ENCODE measurements at places on chromosomes 7 and 10.
A peak's percentile ranks its signal among the peaks of the same experiment; 100 is the strongest.

DNA sequence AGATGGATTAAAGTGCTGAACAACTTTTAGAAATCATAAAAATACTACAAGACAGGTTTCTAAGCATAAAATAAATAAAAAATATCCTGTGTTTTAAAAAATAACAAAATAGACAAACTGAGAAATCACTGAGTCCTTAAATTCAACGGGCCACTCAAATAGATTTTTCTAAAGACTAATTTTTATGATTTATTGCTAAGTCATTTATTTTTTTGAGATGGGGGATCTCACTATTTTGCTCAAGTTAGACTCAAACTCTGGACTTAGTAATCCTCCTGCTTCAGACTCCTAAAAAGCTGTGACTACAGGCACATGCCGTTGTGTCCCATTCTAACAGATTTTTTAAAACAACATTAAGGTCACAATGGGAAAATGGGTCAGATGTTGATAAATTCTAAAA is 121.0 kb upstream of the THSD7A start:
- DNase-seq = no peak

- no peak for DNase-seq
Measured at GRCh38 chr10:19054289-19054835, 5.8 kb downstream of the MALRD1 start.

DNA sequence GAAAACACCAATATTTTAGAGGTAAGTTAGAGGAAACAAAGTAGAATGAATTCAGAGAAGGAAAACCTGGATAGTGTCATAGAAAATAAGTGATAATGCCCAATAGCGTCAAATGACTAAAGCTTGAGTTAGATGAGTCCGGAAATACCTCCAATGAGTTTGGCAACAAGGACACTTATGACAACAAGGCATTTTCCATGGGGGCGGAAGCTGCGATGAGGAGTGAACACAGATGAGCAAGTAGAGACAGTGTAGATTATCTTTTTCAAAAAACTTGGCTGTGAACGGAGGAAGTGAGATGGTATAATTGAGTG is 383 bp upstream of the R3HCC1L start:
- DNase-seq = no peak

- no peak for DNase-seq
Measured at GRCh38 chr7:131122394-131122793, 205.3 kb upstream of the MKLN1 start.

DNA sequence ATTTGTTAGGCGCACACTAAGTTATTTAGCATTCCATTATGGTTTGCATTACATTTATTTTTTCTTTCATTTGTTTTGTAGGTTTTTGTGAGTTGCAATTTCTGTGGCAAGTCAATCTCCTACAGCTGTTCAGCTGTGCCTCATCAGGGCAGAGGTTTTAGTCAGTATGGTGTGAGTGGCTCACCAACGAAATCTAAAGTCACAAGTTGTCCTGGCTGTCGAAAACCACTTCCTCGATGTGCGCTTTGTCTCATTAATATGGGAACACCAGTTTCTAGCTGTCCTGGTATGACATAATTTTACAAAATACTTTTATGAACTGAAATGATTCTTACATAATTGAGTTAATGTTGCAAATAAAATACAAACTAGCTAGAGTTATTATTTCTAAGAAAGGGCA is 29.5 kb downstream of the MIOS start:
- no peak for DNase-seq

DNA sequence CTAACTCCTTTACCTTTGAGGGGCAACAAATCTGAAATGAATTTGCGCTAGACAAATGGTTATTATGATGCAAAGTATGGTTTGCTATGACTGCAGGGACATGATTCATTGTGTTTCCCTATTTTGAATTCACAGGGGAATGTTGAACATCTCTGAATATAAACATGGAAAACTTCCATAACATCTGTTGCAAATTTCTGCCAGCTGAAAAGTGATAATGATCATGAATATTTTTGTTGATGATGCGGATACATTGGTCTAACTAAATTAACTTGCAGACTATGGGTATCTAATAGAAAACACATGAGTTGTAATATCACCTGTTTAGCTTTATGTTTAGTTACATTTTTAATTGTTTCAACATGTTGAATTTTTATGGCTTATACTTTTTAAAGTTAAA is 1325.5 kb downstream of the REEP3 start:
- DNase-seq = no peak

DNA sequence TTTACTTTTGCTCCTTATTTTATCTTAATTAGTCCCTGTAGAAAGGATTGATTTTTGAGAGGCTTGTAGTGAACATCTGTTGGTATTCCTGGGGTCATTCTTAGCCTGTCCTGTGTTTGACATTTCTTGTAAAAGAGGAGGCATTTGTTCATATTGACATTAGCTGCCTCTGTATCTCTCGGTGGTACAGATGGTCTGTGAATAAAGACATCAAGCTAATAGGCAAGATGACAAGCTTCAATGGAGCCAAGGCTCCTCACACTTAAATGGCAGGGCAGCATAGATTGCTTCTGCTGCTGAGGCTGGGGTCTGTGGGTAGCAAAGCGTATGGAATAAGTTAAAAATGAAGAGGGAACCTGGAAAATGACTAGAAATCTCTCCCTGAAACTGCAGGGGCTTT is 687.6 kb downstream of the LRMDA start:
- DNase-seq = no peak

- no peak for DNase-seq
Measured at GRCh38 chr10:12628964-12629766, 279.8 kb downstream of the CAMK1D start.

- no peak for DNase-seq
Measured at GRCh38 chr7:158682456-158682855, 22.1 kb downstream of the NCAPG2 start.

GRCh38 chr7:143256325-143256724 is 6.9 kb upstream of the GSTK1 start:
- no peak for DNase-seq

GRCh38 chr7:12683678-12684585 is 3.5 kb upstream of the ARL4A start:
- DNase-seq = peak; percentile 8

DNA sequence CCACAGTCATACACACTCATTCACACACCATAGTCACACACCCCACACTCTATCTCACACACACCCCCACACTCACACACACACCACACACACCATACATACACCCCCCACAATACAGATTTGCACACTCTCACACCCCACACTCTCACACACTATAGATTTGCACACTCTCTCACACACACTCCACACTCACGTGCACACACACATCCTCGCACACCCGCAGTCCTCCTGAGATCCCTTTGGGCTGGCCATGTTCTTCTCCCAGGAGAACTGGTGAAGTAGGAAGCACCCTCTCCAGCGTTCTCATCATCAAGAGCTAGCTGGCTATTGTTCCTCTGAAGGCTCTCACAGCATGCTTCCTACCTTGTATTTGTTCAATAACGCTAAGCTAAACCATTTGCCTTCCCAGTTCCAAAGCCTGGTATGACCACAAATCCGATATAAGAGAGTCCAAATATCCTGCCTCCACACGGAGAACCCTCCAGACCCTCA is 86.2 kb downstream of the HECW1 start:
- no peak for DNase-seq

DNA sequence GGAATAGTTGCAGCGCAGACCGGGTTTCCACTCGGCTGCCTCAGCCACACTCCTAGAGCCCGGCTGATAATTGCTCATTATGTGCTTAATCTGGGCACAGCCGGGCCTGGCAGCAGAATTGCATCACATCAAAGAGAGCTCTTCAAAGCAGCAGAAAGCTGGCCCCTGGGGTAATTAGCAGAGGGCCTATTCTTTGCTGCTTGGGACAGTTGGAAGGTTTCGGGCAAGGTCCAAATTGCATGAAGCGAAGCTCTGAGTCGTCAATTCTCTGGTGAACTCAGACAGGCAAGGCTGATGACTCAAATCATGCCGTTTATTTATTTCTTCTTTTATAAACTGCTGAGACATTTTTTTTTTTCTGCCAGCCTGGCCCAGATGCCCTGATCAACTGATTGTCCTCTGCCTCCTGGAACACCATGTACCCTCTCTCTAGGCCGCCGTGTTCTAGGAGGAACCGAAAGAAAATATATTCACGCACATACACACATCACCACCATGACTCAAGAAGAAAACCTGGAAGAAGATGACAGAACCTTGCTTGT is 242.2 kb downstream of the RAB11FIP2 start:
- no peak for DNase-seq

DNA sequence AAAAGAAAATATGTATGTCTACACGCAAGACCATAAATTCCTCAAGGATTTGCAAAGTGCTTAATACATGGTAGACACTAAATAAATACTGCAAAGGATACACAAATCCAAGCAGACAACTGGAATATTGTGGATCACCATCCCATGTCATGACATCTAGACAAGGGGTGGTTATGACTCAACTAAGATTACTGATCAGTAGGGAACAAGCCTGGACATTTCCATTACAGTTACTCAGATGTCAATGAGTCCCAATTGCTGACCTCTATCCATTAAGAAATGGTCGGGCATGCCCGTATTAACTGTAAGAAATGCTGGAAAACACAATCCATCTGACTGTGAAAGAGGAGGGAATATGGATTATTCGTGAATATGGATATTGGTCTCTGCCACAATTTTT is 27.6 kb upstream of the RUFY2 start:
- no peak for DNase-seq

GRCh38 chr7:21923658-21924057 is 22.0 kb downstream of the CDCA7L start:
- DNase-seq = no peak

GRCh38 chr10:117007080-117007479 is 2.1 kb upstream of the SHTN1 start:
- peak; percentile 50 for DNase-seq

- no peak for DNase-seq
Measured at GRCh38 chr10:47282005-47282656, 17.9 kb upstream of the GDF10 start.

DNA sequence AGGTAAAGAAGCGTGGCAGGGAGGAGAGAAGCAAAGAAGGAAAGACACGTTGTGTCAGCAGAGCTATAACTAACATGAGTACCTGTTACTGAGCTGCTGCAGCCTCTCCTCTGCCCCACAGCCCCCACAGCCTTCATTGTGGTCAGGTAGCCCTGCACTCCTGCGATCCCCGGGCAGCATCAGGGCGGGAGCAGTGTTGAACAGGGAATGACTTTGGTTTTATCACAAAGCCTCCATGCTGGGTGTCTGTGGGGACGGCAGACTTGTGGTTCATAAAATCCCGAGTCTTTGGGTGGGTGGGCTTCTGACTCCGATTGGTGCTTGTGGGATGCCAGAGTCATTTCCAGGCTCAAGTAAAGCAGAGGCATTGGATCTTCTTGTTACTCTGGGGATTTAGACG is 14.8 kb upstream of the PRKAG2 start:
- DNase-seq = no peak

Data from AG08396 (cell line).